ENCODE measurements at places on chromosomes 6 and 20.

DNA sequence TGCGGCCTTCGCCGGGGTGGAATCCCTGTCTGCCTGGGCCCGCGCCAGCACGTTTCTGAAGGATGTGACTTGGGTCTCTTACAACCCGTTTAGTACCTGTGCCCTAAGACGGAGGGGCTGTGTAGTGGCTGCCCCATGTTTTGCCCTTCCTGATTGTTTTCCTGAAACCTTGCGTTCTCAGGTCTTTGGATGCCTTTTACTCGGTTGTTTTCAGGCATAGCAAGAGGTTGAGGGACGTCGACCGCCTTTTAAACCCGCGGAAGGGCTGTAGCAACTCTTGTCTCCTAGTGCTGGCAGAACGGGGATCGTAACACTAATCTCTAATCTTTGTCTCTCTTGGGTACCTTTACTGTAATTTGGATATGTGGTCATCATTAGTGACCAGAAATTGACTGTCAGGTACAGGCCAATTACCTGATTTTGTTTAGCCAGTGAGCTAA, 706 bp upstream of the NANP start:
- no peak for ATAC-seq

- no peak for ATAC-seq
Measured at GRCh38 chr6:113381232-113381631, 475.9 kb upstream of the MARCKS start.

GRCh38 chr6:150324044-150324443, 44.8 kb upstream of the IYD start:
- no peak for ATAC-seq

DNA sequence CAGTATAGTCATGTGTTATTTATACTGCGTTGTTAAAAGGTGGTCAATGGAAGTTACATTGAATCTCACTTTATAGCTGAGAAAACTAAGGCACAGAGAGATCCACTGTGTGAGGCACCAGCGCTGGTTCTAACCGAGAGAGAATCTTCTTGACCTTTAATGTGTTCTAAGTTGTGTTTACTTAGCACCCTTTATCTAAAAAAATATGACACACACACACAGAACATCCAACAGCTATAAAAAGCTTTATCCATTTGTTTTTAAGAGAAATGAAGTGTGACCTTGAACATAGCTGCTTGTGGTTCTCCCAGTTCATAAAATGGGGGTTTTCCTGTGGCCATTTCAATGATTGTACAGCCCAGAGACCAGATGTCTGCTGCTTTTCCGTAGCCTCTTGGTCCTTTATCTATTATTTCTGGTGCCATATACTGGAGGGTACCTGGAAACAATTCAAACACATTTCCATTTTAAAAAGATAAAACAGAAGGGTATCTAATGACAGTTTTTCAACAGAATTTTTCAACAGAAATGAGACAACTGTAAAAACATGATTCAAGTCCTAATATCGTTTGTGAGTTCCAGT, 54.8 kb upstream of the MAP7 start:
- no peak for ATAC-seq

GRCh38 chr6:90575267-90575666, 11.6 kb downstream of the MAP3K7 start:
- no peak for ATAC-seq

DNA sequence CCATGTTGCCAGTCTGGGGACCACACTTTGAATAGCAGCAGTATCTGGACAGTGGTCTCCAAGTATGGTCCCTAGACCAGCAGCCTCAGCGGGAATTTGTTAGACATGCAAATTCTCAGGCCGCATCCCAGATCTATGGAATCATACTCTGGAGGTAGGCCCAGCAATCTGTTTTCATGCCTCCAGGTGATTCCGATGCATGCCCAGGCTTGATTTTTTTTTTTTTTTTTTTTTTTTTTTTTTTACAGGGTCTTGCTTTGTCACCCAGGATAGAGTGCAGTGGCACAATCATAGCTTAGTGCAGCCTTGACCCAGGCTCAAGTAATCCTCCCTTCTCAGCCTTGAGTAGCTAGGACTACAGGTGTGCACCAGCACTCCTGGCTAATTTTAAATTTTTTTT, 682 bp upstream of the SLA2 start:
- no peak for ATAC-seq

DNA sequence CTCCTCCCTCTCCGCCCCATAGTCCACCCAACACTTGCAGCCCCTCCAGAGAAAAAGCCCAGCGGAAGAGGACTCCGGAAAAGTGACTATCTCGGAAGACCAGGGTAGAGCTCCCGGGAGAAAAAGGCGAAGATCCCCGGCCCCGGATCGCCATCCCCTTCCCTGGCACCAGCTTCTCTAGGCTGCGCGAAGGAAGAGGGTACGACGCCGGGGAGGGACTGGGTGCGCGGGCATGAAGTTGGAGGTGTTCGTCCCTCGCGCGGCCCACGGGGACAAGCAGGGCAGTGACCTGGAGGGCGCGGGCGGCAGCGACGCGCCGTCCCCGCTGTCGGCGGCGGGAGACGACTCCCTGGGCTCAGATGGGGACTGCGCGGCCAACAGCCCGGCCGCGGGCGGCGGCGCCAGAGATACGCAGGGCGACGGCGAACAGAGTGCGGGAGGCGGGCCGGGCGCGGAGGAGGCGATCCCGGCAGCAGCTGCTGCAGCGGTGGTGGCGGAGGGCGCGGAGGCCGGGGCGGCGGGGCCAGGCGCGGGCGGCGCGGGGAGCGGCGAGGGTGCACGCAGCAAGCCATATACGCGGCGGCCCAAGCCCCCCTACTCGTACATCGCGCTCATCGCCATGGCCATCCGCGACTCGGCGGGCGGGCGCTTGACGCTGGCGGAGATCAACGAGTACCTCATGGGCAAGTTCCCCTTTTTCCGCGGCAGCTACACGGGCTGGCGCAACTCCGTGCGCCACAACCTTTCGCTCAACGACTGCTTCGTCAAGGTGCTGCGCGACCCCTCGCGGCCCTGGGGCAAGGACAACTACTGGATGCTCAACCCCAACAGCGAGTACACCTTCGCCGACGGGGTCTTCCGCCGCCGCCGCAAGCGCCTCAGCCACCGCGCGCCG, 822 bp downstream of the FOXQ1 start:
- no peak for ATAC-seq

DNA sequence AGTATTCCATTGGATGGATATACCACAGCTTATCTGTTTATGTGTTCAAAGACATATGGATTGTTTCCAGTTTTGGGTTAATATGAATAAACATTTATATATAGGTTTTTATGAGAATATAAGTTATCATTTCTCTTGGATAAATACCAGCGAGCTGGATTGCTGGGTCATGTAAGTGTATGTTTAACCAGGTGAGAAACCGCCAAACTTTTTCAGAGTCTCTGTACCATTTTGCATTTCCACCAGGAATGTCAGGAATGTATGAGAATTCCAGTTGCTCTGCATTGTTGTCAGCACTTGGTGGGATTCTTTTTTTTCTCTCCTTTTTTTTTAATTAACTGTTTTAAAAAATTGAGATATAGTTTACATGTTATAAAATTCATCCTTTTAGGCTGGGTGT, 52.1 kb downstream of the PHF20 start:
- ATAC-seq, result no peak

GRCh38 chr20:24917056-24917455, 32.0 kb upstream of the CST7 start:
- ATAC-seq, result no peak

DNA sequence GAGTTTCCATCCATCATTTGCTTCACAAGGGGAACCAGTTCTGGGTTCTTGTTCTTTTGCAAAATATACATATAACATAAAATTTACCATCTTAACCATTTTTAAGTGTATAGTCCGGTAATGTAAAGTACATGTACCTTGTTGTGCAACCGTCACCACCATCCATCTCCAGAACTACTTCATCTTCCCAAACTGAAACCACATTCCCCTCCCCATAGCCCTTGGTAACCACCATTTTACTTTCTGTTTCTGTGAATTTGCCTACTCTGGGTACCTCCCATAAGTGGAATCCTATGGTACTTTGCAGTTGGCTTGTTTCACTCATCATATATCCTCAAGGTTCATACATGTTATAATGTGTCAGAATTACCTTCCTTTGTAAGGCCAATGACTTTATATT, 70.3 kb upstream of the DSP start:
- ATAC-seq, result no peak

DNA sequence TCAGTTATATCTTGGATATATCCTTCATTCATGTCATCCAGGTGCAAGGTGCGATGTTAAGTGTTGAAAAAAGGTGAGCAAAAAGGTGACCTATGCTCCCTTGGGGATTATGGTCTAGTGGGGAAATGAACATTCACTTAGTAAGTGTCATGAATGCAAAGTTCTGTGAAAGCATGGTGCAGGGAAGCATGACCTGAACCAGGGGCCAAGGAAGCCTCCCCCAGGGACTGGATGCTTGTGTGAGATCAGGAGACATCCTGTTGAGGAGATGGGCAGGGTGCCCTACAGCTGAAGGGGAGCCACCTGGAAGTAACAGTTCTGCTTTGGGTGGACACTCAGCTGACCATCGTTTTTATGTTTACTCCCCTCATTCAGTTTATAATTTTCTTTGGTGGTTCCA, 179.5 kb downstream of the SYNDIG1 start:
- ATAC-seq, result no peak

GRCh38 chr6:168724669-168725570, 283.9 kb downstream of the SMOC2 start:
- ATAC-seq, result no peak

DNA sequence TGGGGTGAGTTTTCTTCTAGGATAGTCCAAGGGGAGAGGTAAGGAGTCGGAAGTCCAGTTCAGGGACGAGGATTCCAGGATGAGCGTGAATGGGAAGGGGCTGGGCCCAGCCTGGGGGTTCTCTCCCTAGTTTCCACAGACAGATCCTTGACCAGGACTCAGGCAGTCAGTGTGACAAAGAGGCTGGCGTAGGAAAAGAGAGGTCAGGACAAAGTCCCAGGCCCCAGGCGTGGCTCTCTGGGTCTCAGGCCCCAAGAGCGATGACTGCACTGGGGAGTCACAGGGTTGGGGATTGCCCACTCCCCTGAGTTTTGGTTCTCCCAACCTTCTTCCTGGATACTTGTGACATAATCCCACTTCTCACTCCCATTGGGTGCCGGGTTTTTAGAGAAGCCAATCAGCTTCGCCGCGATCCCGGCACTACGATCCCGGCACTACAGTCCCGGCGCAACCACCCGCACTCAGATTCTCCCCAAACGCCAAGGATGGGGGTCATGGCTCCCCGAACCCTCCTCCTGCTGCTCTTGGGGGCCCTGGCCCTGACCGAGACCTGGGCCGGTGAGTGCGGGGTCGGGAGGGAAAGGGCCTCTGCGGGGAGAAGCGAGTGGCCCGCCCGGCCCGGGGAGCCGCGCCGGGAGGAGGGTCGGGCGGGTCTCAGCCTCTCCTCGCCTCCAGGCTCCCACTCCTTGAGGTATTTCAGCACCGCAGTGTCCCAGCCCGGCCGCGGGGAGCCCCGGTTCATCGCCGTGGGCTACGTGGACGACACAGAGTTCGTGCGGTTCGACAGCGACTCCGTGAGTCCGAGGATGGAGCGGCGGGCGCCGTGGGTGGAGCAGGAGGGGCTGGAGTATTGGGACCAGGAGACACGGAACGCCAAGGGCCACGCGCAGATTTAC, 46.2 kb upstream of the TRIM26 start:
- ATAC-seq, result peak; percentile 79

DNA sequence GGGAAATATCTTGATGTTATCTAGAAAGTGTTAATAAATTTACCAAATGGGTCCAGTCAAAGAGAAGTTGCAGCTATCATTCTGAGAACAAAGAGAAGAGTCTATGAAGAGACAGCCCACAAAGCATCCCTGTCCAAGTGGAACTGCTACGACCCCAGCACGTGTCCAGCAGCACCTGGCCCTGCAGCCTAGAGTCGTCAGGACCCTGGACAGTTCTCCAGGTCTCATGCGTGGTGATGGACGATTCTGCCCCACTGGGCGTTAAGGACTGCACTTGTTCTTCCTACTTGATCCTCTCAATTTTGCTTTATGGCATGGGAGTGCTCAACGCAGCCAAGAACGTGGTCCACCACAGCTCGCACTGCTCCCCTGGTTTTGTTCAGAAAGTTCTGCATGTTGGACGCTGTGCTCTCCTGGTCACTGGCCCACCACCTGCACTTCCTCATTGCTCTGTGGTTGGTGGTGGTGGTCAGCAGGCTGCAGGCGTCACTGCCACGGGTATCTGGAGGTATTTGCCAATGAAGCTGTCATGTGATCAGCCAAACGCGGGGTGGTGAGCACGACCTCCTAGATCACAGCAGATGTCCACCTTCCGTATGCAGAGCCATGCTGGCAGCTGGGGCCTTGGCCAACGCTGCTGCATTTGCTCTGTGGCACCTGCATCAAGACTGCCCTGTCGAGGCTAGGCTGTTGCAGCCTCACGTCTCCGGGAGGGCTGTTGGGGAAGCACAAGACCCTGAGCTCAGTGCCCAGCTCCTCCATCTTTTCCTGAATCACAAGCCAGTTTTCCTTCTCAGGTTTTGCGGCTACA, 356.4 kb downstream of the CDH4 start:
- no peak for ATAC-seq

DNA sequence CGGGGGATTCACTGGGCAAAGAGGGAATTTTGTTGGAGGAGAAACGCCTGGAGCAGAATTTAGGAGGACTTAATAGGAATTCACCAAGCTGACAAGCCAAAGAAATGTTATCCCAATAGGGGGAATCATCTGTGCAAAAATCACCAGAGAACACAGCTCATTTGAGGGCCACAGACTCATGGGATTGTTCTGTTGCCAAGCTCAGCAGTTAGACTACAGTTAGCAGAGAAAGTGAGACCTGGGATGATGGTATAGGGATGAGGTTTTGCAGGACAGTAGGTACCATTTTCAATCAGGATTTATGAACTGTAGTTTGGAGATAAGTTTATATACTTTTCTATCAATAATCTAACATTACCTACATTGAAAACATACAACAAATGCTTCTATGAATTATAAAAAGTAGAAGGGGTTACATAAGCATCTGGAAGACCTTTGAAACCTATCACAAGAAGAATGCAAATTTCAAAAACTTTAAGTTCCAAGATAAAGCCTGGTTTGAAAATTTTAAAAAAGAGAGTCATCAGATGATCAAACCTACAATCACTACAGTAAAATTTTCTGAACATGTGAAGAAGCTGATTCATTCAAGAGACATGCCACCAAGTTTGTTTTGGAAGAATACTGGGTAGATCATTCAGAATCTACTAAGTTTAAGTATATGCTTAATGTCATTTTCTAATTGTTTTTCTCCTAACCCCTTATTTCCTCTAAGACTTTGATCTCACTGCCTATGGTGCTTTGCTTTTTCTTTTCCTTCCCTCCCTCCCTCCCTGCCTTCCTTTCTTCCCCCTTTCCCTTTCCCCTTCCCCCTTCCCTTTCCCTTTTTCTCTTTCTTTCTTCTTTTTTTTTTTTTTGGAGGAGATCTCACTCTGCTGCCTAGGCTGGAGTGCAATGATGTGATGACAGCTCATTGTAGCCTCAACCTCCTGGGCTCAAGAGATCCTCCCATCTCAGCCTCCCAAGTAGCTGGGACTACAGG, 81.5 kb downstream of the KIF13A start:
- no peak for ATAC-seq

GRCh38 chr6:30890646-30891449, 6.5 kb downstream of the DDR1 start:
- ATAC-seq, result no peak

DNA sequence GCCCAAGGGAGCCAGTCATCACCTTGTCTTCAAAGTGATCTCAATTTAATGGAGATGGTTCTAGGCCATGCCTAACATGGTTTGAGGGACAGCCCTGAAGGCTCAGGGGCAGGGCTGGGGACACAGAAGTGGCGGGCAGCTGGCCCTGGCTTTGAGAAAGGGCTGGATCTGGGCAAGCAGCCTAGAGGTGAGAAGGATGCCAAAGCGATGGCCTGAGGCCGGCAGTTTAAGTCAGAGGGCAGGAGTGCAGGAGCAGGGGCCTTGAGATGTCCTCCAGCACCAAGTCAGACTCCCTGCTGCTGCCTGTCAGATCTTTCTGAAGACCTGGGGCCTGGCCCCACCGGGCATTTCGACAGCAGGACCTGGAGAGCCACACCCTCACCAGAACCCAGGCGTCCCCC, 28.4 kb upstream of the APMAP start:
- no peak for ATAC-seq

Data from motor neuron (in vitro differentiated cells).